ENCODE measurements at places on chromosomes 3 and 15. TPM values are rescaled to one million over a fixed set of nuclear protein-coding genes. Genes with fewer than 3 reads are reported as not detected.
A peak's percentile ranks its signal among the peaks of the same experiment; 100 is the strongest.

DNA sequence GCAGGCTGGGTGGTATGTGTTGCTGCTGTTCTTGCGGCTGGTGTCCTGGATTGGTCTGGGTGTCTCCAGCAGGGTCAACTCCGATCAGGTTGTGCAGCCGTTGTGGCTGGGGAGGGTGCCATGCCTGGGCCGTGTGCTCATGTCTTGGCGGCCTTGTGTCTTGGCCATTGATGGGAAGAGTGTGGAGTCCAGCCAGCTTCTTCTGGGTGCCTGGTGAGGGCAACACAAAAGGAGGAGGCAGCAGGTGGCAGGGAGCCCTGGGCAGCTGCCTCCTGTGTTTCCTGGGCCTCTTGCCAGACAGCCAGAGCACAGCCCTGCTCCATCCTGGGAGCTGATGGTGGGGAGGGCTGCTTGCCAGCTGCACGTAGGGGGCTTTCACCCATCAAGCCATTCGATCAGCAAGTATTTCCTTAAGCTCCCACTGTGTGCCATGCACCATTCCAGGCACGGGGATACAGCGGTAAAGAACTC lies 4.3 kb downstream of the CHAC1 start:
- H3K27me3 ChIP-seq = no peaks in the 10 kb centered on the region
- peaks cover 6% of the 10 kb centered on the region for H3K4me1 ChIP-seq
- DNase-seq = no peak
- no peaks in the 10 kb centered on the region for H3K36me3 ChIP-seq
- no peak overlapping the region for H3K27ac ChIP-seq

- no peak overlapping the region for H3K4me3 ChIP-seq
- DNase-seq = peak; percentile 40
- H3K36me3 ChIP-seq = no peaks in the 10 kb centered on the region
- no peaks in the 10 kb centered on the region for H3K27me3 ChIP-seq
- H3K27ac ChIP-seq = peak overlapping the region; percentile 77
- no peaks in the 10 kb centered on the region for H3K4me1 ChIP-seq
Measured at GRCh38 chr15:48671103-48672022, 25.9 kb upstream of the FBN1 start.

DNA sequence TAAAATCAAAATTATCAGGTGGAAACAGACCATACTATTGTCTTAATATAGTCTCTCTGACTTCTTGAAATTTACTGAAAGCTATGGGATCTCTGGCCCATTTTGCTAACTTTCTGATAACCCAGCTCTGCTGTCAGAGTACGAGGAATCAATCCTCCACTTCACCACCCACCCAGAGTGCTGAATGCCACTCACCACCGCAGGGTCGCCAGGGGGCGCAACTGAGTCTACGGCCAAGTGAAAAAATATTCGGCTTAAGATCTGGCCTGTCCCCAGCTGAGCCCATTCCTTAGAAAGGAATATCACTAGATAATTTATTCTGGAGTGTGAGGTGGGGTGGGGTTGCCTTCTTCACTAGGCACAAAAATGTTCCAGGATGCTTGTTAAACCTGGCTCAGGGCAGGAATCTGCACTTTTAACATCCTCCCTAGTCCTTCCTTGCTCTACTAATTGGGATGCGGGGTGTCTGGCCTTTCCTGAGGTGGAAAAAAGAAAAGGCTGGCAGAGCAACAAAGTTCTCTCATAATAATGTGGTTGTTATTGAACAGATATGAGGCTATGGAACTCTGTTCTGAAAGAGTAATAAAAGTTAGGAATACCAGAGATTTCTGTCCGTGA lies 520.6 kb downstream of the MFSD1 start:
- H3K4me3 ChIP-seq = no peak overlapping the region
- H3K4me1 ChIP-seq = no peaks in the 10 kb centered on the region
- DNase-seq = no peak
- H3K27me3 ChIP-seq = no peaks in the 10 kb centered on the region
- no peaks in the 10 kb centered on the region for H3K36me3 ChIP-seq
- no peak overlapping the region for H3K27ac ChIP-seq

CKMT1A gene
- total RNA-seq = not detected

GHSR gene
- not detected for total RNA-seq

MEGF11 gene
- 5.1 TPM for total RNA-seq

GRIP2 gene
- 0.21 TPM for total RNA-seq

All from tibial nerve (tissue), 4 donors.